ENCODE measurements at places on chromosomes 2 and 18.

DNA sequence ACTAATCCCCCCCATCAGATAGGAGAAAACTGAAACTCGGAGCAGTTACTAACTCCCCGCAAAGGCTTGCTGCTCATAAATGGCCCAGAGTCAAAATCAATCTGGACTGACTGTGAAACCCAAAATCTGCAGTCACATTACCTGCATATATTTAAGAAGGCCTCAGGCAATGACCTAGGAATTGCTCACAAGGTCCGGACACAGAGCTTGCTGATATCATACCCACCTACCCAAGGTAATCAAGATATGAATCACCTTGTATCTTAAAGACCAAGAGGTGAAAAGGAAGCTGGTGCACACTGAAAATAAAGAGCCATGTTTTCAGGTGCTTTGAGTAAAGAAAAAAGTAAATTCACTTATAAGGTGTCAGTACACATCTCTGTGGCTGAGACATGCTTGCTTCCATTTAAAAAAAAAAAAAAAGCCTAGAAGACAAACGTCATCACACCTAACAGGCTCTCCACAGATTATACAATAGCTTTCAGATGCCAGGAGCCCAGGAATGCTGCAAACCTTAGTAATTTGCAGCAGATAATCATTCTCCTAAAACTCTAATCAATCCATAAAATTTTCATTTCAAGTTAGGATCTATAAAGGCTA, 195.4 kb downstream of the ZEB2 start:
- DNase-seq, result no peak

DNA sequence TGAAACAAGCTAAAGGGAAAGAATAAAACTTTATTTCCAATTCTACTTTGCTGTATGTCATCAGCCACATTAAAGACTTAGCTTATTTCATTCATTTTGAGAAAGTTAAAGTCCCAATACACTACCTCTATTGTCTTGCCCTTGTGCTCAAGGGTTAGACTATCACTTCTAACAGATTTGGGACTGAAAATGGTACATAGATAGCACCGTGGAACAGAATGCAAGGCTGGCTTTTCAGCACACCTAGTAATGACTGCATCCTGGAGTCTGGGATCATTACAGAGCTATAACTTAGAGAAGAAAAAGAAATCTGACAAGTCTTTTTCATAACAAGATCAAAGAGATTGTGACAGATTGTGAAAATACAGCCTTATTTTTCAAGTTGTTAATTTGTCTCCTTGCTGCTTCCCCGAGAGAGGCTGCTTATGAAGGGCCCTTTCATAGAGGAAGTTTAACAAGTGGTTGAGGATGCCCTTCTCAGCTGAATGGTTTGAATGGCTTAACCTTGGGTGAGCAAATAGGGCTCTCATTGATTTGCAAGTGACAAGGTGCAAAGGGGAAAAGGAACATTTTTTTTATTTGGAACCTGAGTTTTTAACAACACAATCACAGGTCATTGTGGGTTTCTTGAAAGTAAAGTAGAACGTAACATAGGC, 371.8 kb downstream of the EPHA4 start:
- no peak for DNase-seq

- DNase-seq, result no peak
Observed at GRCh38 chr2:168392024-168392423, 64.0 kb upstream of the CERS6 start.

DNA sequence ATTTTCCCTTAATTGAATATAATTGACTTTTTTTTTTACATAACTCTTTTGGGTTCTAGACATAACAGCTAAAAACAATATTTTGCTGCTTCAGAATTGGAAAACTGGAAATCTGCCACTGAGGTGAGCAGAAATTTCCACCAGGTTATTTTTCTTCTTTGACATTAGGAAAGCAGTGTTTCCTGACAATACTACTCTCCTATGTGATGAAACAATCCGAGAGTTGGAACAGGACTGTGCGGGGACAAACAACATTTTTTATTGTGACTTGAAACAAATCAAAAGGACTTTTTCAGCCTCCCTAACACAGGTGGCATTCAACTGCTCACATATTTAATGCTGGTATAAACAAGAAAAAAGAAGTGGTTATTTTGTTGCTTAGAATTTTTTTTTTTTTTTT, 237.2 kb downstream of the RNF152 start:
- DNase-seq, result no peak

GRCh38 chr2:47899915-47900816, 6.1 kb downstream of the FBXO11 start:
- no peak for DNase-seq

GRCh38 chr2:64913357-64913869, 75.8 kb upstream of the SLC1A4 start:
- no peak for DNase-seq

DNA sequence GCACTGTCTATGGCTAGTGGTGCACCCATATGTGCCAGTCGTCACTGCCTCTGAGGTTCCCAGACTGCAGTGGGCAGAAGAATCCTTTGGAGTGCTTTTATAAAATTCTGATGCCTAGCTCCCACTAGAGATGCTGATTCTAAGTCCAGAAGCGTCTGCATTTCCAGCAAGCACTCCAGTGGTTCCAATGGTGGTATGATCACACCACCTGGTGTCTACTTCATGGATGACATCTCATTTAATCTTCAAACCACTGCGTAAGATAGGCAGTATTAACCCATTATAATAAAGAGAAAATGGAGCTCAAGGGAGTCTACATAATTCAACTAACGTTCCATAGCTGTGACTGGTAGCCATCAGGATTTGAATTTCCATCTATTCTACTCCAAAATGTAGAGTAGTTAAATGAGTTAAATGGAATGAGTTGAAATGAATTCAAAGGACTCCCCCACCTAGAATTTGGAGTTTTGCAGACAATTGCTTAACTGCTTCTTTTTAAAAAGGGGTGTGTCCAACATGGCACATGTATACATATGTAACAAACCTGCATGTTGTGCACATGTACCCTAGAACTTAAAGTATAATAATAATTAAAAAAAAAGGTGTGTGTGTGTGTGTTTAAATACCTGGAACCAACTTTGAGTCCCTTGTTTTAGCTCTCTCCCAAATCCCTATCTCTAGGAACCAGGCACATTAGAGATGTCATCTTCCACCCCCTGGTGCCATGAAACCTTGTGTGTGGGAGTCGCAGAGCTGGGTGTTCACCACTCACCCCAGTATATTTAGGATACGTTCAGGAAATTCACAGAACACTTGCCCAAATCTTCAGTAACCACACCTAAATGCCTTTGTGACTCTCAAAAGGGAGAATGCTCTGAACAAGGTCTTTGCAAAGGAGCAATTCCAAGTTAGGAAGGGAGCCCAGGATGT, 14.1 kb downstream of the LAMA3 start:
- DNase-seq, result peak; percentile 32

Measured in NCI-H524 (cell line).